Pericardium fibroblast (primary cell): ENCODE measurements at places on chromosomes 11 and 22. TPM values are rescaled to one million over a fixed set of nuclear protein-coding genes. Genes with fewer than 3 reads are reported as not detected.

KRTAP5-2 gene
- total RNA-seq: not detected in 2 replicates

CARNS1 gene
- total RNA-seq: 0.51 and 2.0 TPM in 2 replicates

ALDH3B1 gene
- 26.4 and 46.8 TPM in 2 replicates for total RNA-seq

CNTF gene
- total RNA-seq: 0.12 and 0.17 TPM in 2 replicates

NPAS4 gene
- under 0.01 TPM in 1 of 2 replicates, not detected in the other for total RNA-seq
